Hepatocyte (in vitro differentiated cells): ENCODE measurements at places on chromosomes 2 and 18. TPM values are rescaled to one million over a fixed set of nuclear protein-coding genes. Genes with fewer than 3 reads are reported as not detected.

DNA sequence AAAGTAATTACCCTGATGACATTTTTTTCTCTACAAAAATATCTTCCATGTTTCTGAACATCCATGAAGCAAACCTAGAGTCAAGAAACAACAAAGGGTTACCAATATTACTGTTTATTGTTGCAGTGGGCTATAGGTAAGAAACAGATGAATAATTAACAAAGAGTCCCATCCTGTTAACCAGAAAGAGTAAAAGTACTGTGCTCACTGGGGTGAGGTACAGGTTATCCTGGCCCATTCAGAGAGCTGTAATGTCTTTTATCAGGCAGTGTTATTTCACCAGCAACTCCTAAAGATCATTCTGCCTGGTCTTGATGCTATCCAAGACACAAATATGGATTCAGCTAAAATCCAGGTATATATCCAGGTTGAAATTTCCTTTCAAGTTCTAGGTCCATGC, 754.9 kb downstream of the SATB2 start:
- no peak for DNase-seq

Gene SERPINB13
- 0.28 TPM in 1 of 2 replicates, not detected in the other for polyA plus RNA-seq

GRCh38 chr2:101467306-101467705, 7.6 kb downstream of the RFX8 start:
- no peak for DNase-seq

Gene ANKRD30B
- not detected in 2 replicates for polyA plus RNA-seq

Gene IGFBP5
- polyA plus RNA-seq: 113 TPM in 2 replicates

Gene DNAH7
- 0.29 and 0.51 TPM in 2 replicates for polyA plus RNA-seq

DNA sequence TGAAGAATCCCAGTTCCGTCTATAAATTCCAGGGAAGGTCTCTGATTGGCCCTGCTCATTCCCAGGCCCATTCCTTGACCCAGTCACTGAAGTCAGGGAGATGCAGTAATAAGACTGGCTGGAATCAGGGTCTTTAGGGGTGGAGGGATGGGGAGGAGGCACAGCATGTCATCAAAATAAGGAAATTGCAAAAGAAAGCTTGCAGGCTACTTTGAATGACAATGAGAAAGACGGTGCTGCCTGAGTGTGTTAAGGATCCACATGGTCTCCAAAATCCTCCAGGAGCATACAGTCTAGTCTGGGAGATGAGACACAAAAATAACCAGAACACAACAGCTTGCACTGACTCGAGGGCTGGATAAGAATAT, 2.0 kb upstream of the DES start:
- DNase-seq: no peak

Gene ARL4C
- 30.0 and 40.3 TPM in 2 replicates for polyA plus RNA-seq

DNA sequence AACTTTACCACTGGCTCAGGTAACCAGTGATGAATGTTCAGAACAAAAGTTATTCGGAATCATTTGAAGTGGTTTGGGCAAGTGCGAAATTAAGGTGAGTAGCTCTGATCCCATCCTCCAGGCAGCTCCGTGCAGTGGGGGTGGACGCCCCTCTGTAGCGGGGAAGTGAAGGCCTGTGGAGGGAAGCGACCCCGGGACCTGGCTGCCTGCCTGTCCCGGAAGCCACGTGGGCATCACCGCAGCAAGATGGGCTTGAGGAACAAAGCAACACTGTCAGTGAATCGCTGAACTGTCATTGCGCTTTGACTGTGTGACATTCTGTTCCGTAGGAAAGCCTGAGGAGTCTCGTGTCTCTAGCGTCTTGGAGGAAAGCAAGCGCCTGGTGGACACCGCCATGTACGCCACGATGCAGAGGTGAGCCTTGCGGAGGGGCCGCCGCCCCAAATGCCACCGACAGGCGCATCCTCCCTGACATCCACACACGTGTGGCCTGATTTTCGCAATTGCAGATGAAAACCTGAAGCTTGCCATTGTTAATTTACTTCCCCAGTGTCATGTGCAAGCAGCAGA, 9.5 kb downstream of the TPO start:
- no peak for DNase-seq

Gene UGT1A10
- not detected in 2 replicates for polyA plus RNA-seq

Gene PSMA8
- 0.15 TPM in 1 of 2 replicates, not detected in the other for polyA plus RNA-seq

Gene DYSF
- polyA plus RNA-seq: 0.25 and 0.68 TPM in 2 replicates

DNA sequence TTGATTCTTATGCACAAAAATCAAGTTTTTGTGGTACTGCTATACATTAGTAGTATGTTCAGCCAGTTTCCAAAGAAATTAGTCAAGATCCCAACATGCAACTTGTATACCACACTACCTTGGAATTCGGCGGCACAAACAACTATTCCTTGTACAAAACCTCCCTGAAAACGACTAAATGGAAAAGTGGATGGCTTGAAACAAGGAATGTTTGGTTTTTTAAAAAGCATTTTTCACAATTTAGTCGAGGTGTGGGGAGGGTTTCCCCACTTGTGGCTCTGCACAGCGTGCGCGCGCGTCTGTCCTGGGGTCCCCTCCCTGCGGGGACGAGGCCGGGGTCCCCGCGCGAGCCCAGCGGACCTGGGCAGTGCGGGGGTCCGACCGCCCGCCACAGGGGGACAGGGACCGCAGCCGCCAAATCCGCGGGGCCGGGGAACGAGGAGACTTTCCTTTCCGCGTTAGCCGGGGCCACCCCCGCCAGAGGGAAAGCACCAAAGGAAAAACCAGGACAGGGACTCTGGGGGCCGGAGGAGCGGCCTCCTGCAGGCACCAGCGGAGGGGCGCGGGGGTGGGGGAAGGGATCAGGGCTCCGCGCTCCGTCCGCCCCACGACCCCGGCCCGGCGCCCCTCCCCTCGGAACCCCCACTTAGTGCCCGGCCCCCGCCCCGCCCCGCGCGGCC, 534 bp upstream of the SOCS6 start:
- peak; percentile 75 for DNase-seq

Gene MEP1B
- polyA plus RNA-seq: 0.22 TPM in 1 of 2 replicates, not detected in the other

Gene NMUR1
- polyA plus RNA-seq: 0.37 TPM in 1 of 2 replicates, not detected in the other

- DNase-seq: no peak
Measured at GRCh38 chr2:6880200-6880733, 2.7 kb downstream of the RSAD2 start.

DNA sequence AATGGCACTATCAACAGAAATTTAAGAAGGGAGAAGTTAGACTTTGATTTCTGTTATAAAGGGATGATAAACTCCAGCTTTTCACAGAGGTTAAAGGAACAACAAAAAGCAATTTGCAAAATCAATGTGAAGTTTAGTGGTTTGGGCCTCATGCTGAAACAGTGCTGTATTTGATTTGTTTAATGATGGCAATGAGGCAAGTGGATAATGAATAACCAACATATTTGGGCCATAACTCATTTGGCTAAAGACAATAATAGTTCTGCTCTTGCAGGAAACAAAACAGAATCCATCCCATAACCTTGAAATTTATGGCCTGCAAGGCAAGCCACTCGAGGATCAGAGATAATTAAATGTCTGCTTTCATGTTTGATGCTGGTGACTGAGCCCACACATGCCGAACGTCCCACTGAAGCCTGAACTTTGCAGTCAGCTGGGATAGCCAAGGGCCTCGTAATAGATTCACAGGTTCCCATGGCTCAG, 56.5 kb downstream of the TPGS2 start:
- no peak for DNase-seq

DNA sequence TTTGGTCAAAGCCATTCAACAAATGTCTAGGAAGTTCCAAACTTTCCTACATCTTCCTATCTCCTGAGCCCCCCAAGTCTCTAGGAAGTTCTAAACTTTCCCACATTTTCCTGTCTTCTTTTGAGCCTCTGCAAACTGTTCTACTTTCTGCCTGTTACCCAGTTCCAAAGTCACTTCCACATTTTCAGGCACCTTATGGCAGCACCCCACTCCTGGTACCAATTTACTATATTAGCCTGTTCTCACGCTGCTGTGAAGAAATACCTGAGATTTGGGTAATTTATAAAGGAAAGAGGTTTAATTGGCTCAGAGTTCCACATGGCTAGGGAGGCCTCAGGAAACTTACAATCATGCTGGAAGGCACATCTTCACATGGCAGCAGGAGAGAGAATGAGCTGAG, 869.2 kb downstream of the TDRD15 start:
- no peak for DNase-seq

Gene FAM136A
- polyA plus RNA-seq: 63.6 and 68.8 TPM in 2 replicates

Gene RAD51AP2
- polyA plus RNA-seq: 0.21 and 0.35 TPM in 2 replicates

Gene SERPINB12
- polyA plus RNA-seq: not detected in 2 replicates

- no peak for DNase-seq
Measured at GRCh38 chr2:1963786-1964185, 219.5 kb upstream of the PXDN start.

Gene CIAO1
- 66.9 and 71.2 TPM in 2 replicates for polyA plus RNA-seq

- peak; percentile 69 for DNase-seq
Measured at GRCh38 chr18:78813936-78814710, 165.5 kb upstream of the SALL3 start.

Gene OTOS
- 0.34 TPM in 1 of 2 replicates, not detected in the other for polyA plus RNA-seq

Gene DCDC2C
- polyA plus RNA-seq: not detected in 2 replicates

Gene CCDC74B
- polyA plus RNA-seq: 5.0 and 5.3 TPM in 2 replicates

DNA sequence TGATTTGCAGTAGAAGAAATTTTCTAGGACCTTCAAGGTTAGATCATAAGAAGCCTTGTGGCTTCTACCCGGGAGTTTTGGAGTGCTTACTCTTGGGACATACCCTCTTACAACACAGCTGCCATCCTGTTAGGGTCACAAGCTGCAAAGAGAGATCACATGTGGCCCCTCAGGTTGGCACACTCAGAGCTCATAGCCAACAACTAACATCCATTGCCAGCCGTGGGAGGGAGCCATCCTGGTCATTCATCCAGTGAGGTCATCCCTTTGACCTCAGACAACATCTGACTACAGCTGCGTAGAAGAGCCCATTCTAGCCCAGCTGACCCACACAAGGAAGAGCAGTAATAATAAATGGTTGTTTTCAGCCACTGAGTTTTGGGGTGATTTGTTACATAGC, 76.9 kb upstream of the NABP1 start:
- DNase-seq: no peak

DNA sequence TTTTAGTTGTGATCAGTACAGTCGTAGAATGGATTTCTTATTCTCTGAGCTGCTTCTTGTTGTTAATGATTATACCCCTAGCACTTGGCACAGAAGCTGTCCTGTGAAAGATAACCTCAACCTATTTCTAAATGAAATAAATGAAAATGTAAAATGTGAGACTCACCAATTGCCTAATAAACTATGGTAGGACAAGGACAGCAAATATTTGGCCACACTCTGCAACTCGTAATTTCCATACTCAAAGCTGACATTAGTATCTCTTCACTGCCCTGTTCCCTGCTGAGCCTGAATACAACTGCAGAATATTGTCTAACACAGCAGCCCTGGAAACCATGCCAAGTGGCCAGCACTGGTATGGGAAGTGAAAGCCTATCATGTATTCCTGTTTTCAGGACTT, 34.5 kb downstream of the TMEM182 start:
- DNase-seq: no peak

GRCh38 chr2:96251721-96252292, 14.0 kb downstream of the TMEM127 start:
- peak; percentile 57 for DNase-seq

Gene HSBP1L1
- 81.9 and 82.0 TPM in 2 replicates for polyA plus RNA-seq
